Stomach (tissue), 19 donors: ENCODE measurements at places on chromosomes 5 and 9. TPM values are rescaled to one million over a fixed set of nuclear protein-coding genes. Genes with fewer than 3 reads are reported as not detected.

Gene RFX3
- total RNA-seq = 22.8 TPM

GRCh38 chr9:94806307-94806893 is 79.9 kb downstream of the AOPEP start:
- DNase-seq = peak; percentile 59

Gene GLRA1
- not detected for total RNA-seq

Gene ESM1
- 0.55 TPM for total RNA-seq

- no peak for DNase-seq
Measured at GRCh38 chr9:121958530-121958929, 134.6 kb downstream of the TTLL11 start.
